Keratinocyte (primary cell): ENCODE measurements at places on chromosomes 1 and 21.
A peak's percentile ranks its signal among the peaks of the same experiment; 100 is the strongest.

DNA sequence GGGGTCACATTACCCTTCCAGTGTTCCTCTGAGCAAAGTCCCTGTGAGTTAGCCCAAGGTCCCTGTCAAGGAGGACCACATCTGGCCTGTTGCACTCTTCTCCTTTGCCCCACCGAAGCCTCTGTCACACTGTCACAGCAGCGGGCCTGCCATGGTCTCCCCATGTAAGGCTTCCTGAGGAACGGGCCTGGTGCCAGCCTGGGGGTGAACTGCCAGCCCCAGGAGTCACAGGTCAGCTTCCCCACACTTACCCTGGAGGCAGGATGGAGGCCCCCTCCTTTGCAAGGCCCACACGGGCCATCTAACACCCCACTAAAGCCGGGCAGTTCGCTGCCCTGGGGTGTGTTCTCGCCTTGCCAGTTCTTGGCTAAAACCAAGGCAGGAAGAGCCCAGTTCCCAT, 14.1 kb downstream of the TNFRSF1B start:
- H3K36me3 ChIP-seq = no peaks in the 10 kb centered on the region
- H3K4me1 ChIP-seq = no peaks in the 10 kb centered on the region
- DNase-seq = no peak

DNA sequence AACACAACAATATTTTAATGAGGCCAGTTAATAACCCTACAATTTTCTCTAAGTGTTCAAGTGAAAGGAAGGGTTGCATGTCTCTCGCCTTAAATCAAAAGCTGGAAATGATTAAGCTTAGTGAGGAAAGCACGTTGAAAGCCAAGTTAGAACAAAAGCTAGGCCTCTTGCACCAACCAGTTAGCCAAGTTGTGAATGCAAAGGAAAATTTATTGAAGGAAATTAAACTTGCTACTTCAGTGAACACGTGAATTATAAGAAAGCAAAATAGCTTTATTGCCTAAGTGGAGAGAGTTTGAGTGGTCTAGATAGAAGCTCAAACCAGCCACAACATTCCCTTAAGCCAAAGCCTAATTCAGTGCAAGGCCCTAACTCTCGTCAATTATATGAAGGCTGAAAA, 135.6 kb downstream of the DUSP10 start:
- peaks cover 2% of the 10 kb centered on the region for H3K4me1 ChIP-seq
- no peak for DNase-seq
- no peaks in the 10 kb centered on the region for H3K27me3 ChIP-seq
- no peaks in the 10 kb centered on the region for H3K36me3 ChIP-seq
- H3K4me3 ChIP-seq = no peak overlapping the region

DNA sequence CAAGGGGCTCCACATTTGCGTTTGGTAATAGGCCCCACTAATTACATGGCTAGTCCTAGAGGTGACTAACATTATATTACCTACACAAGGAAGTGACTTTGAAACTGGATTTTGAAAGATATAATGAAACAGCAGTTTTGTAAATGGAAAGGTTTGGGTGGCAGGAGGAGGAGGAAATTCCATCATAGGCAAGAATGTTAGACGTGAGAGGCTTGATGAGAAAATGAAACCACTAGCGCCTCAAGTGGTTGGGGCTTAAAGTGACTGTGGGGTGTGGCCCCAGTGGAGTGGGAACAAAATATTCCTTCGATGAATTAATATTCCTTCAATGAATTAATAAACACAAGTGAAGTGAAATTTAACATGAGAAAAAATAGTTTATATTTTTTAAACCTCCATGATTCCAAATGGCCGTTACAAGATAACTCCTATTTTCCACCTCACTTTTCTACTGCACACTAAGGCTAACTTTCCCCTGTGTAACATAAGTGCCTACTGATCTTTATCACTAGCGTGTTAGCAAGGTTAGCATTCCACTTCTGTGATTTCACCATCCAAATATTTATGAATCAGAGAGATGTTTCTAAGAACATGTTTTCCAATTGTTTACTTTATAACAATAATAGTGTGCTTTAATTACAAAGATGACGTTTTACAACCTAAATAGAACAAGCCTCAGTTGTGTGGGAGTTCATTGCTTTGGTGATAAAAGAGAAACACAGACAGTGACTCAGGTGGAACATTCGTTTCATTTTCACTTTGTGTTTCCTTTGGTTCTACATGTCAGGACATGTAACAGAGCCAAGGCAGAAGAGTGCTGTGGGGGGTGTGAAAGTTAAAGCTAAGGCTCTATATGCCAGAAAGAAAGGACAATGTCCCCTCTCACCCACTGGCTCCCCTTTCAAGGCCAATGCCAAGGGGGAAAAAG, 12.5 kb upstream of the ATF3 start:
- H3K27me3 ChIP-seq = no peaks in the 10 kb centered on the region
- H3K4me1 ChIP-seq = peaks cover 15% of the 10 kb centered on the region
- no peak overlapping the region for H3K4me3 ChIP-seq
- H3K27ac ChIP-seq = peak overlapping the region; percentile 92
- H3K36me3 ChIP-seq = no peaks in the 10 kb centered on the region
- peak; percentile 95 for DNase-seq

GRCh38 chr21:36113647-36114428, 21.0 kb upstream of the CBR3 start:
- H3K27me3 ChIP-seq = no peaks in the 10 kb centered on the region

GRCh38 chr1:179745131-179745611, 2.1 kb downstream of the FAM163A start:
- peaks cover 62% of the 10 kb centered on the region for H3K27me3 ChIP-seq
- DNase-seq = no peak
- no peaks in the 10 kb centered on the region for H3K36me3 ChIP-seq

- no peak overlapping the region for H3K4me3 ChIP-seq
- peaks cover 20% of the 10 kb centered on the region for H3K4me1 ChIP-seq
- H3K27ac ChIP-seq = no peak overlapping the region
- no peaks in the 10 kb centered on the region for H3K27me3 ChIP-seq
Measured at GRCh38 chr21:35291973-35292627, 243.0 kb upstream of the RUNX1 start.

- H3K4me1 ChIP-seq = no peaks in the 10 kb centered on the region
- H3K27me3 ChIP-seq = no peaks in the 10 kb centered on the region
- no peak for DNase-seq
- no peak overlapping the region for H3K27ac ChIP-seq
Measured at GRCh38 chr1:221335161-221336101, 406.5 kb downstream of the DUSP10 start.

- H3K27me3 ChIP-seq = no peaks in the 10 kb centered on the region
- no peak for DNase-seq
- no peaks in the 10 kb centered on the region for H3K36me3 ChIP-seq
- H3K27ac ChIP-seq = peak overlapping the region; percentile 71
Measured at GRCh38 chr1:41496080-41497055, 11.9 kb upstream of the EDN2 start.

- no peaks in the 10 kb centered on the region for H3K27me3 ChIP-seq
- DNase-seq = no peak
- no peak overlapping the region for H3K27ac ChIP-seq
- H3K36me3 ChIP-seq = peaks cover 20% of the 10 kb centered on the region
- no peak overlapping the region for H3K4me3 ChIP-seq
- peaks cover 3% of the 10 kb centered on the region for H3K4me1 ChIP-seq
Measured at GRCh38 chr1:208026880-208027438, 116.0 kb upstream of the CD34 start.

DNA sequence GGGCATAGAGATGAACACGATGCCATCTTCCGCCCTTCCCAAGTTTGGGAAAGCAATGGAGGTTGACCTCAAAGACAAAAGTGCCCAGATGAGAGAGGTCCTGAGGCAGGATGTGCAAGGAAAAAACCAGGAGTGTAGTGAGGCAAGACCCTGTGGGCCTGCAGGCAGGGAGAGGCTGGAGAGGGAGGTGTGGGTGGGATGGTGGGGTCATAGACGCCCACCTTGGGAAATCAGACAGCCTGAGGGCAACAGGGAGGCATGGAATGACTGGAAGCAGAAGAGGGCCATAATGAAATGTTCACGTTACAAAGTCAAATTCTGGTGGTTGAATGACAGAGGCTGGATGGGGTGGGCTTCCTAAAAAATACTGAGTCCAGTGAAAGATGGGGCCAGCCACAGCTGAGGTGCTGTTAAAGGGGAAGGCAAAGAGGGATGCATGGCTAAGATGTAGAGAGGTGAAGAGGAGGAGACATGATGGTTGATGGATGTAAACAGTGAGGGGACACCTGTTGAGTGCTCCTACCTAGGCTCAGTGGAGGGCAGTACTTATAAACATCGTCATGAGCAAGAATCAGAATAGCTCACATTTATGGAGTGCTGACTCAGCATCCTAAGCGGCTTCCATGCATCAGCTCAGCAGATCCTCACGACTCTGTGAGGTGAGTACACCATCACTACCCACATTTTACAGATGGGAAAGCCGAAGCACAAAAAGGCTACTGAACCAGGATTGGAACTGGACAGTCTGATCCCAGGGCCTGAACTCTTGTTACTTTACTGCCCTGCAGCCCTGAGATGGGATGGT, 42.0 kb downstream of the GRIK3 start:
- no peak overlapping the region for H3K4me3 ChIP-seq
- no peaks in the 10 kb centered on the region for H3K4me1 ChIP-seq
- H3K27me3 ChIP-seq = no peaks in the 10 kb centered on the region
- no peak overlapping the region for H3K27ac ChIP-seq
- no peaks in the 10 kb centered on the region for H3K36me3 ChIP-seq
- DNase-seq = no peak

- peaks cover 14% of the 10 kb centered on the region for H3K4me1 ChIP-seq
- no peak overlapping the region for H3K4me3 ChIP-seq
- no peaks in the 10 kb centered on the region for H3K36me3 ChIP-seq
- H3K27ac ChIP-seq = no peak overlapping the region
- no peak for DNase-seq
Measured at GRCh38 chr21:45366931-45367401, 38.0 kb upstream of the COL18A1 start.

DNA sequence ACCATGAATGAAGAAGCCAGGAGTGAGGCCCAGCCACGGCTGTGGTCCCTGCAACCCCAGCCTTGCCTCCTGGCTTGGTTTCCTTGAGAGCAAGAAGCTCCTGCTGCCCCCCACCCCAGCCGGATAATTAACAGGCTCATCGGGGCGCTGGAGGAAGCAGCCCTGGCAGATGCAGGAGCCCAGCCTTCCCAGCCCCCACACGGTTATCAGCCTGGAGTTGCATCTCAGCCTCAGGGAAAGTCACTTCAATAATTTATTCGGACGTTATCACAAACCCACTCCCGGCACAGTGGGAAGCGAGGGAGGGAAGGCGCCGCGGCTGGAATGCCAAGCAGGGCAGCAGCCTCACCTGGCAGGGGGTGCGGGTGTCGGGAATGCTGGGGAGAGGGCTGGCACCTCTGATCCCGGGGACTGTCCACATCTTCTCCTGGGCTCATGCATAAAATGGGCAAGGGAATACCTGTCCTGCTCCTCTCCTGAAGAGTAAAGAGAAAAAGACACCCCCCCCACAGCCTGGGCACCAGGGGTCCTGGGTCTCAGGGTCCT, 43.3 kb upstream of the LRP8 start:
- no peak overlapping the region for H3K4me3 ChIP-seq
- H3K27ac ChIP-seq = no peak overlapping the region
- DNase-seq = no peak
- H3K36me3 ChIP-seq = no peaks in the 10 kb centered on the region
- no peaks in the 10 kb centered on the region for H3K4me1 ChIP-seq

GRCh38 chr1:147640553-147641165, 29.7 kb downstream of the ACP6 start:
- H3K27ac ChIP-seq = no peak overlapping the region
- no peaks in the 10 kb centered on the region for H3K4me1 ChIP-seq
- H3K27me3 ChIP-seq = no peaks in the 10 kb centered on the region
- no peaks in the 10 kb centered on the region for H3K36me3 ChIP-seq
- DNase-seq = peak; percentile 40
- H3K4me3 ChIP-seq = no peak overlapping the region

- no peaks in the 10 kb centered on the region for H3K27me3 ChIP-seq
- H3K4me3 ChIP-seq = no peak overlapping the region
- H3K27ac ChIP-seq = peak overlapping the region; percentile 70
Measured at GRCh38 chr1:151837197-151837596, 2.4 kb downstream of the C2CD4D start.

- H3K27me3 ChIP-seq = no peaks in the 10 kb centered on the region
- peaks cover 38% of the 10 kb centered on the region for H3K4me1 ChIP-seq
- H3K36me3 ChIP-seq = no peaks in the 10 kb centered on the region
- H3K27ac ChIP-seq = peak overlapping the region; percentile 1
- no peak for DNase-seq
Measured at GRCh38 chr1:202836623-202837403, 26.1 kb downstream of the PCAT6 start.

GRCh38 chr1:224433701-224434672, 610 bp downstream of the WDR26 start:
- H3K36me3 ChIP-seq = peaks cover 3% of the 10 kb centered on the region
- no peak for DNase-seq
- H3K27me3 ChIP-seq = no peaks in the 10 kb centered on the region
- peak overlapping the region; percentile 91 for H3K4me3 ChIP-seq
- H3K4me1 ChIP-seq = peaks cover 35% of the 10 kb centered on the region

- H3K27ac ChIP-seq = peak overlapping the region; percentile 92
- H3K27me3 ChIP-seq = no peaks in the 10 kb centered on the region
- peak overlapping the region; percentile 74 for H3K4me3 ChIP-seq
- DNase-seq = no peak
- H3K36me3 ChIP-seq = peaks cover 35% of the 10 kb centered on the region
Measured at GRCh38 chr1:43981135-43981491, 2.1 kb downstream of the B4GALT2 start.

- H3K27ac ChIP-seq = no peak overlapping the region
- no peaks in the 10 kb centered on the region for H3K4me1 ChIP-seq
- no peaks in the 10 kb centered on the region for H3K27me3 ChIP-seq
- no peak for DNase-seq
- H3K4me3 ChIP-seq = no peak overlapping the region
Measured at GRCh38 chr21:43467785-43468184, 40.9 kb upstream of the SIK1 start.

GRCh38 chr1:107378426-107378825, 237.6 kb downstream of the NTNG1 start:
- no peaks in the 10 kb centered on the region for H3K4me1 ChIP-seq
- no peaks in the 10 kb centered on the region for H3K36me3 ChIP-seq
- no peak overlapping the region for H3K27ac ChIP-seq
- no peaks in the 10 kb centered on the region for H3K27me3 ChIP-seq
- DNase-seq = no peak

DNA sequence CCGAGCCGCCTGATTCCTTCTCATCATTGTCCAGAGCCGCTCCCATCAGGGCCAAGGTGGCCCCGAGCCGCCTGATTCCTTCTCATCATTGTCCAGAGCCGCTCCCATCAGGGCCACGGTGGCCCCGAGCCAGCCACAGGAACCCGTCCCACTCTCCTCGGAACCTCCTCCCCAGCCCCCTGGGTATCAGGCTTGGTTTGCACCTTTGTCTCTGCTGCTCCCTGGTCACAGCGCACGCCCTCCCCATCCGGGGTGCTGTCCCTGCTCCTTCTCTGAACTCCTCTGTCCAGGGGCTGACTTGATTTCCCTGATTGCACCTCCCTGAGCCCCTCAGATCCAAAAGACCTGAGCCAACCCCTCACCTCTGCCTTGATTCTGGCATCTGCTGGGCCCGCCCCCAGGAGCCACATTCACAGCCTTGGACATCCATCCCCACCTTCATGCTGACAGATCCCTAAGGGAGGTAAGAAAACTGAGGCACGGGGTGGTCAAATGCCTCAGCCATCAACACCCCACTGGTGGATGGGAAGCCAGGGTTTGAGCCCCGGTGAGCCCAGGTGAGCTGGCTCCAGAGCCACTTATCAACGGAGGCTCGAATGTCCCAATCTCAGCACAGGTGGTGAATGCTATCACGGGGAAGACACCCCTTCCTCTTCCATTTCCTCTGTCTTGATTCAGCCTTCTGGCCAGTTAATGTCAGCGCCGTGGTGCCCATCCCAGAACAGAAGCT, 25.6 kb upstream of the COL18A1 start:
- no peaks in the 10 kb centered on the region for H3K36me3 ChIP-seq
- no peak overlapping the region for H3K27ac ChIP-seq
- no peak for DNase-seq
- no peak overlapping the region for H3K4me3 ChIP-seq

GRCh38 chr1:44265656-44266358, 52.5 kb downstream of the DMAP1 start:
- peaks cover 16% of the 10 kb centered on the region for H3K4me1 ChIP-seq
- H3K27ac ChIP-seq = no peak overlapping the region
- no peaks in the 10 kb centered on the region for H3K36me3 ChIP-seq
- H3K4me3 ChIP-seq = no peak overlapping the region
